Hippocampal formation (tissue), 2 donors: ENCODE measurements at places on chromosomes 11 and 22.

- no peak for DNase-seq
Measured at GRCh38 chr11:89203814-89204213, 26.1 kb downstream of the TYR start.

DNA sequence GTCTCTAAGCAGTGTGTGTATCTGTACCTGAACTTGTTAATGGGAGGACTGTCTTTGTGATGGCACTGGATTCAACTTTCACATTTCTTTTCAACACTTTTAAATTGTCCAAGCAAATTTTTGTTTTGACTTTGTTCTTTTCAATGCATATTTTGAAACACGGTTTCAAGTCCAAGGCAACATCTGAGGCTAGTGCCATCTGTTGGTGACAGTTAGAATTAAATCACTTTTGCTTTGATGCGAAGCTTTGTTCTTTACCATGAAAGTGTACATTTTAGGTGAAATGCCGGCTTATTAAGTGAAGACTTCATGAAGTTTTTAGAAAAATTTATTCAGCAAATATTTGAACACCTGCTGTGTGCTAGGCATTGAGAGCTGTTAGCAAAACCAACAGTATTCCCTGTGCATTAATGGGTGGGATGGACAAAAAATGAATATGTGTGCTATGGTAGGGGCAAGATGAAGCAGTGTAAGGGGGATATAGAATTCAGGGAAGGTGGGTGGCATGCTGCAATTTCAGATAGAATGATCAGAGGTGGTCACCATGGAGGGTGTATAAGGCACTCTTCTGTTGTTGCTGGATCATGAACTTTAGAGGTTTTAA, 70.2 kb downstream of the DDX10 start:
- DNase-seq, result no peak

- DNase-seq, result no peak
Measured at GRCh38 chr22:30185129-30185528, 61.4 kb downstream of the LIF start.

DNA sequence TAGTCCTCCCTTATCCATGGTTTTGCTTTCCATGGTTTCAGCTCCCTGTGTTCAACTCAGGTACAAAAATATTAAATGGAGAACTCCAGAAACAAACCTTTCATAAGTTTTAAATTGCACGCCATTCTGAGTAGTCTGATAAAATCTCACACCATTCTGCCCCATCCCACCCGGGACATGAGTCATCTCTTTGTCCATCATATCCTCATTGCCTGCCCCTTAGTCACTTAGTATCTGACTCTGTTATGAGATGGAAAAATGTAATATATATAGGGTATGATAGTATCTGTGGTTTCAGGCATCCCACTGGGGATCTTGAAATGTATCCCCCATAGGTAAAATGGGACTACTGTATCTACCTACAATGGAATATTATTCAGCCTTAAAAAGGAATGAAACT, 35.5 kb upstream of the FGF3 start:
- no peak for DNase-seq

DNA sequence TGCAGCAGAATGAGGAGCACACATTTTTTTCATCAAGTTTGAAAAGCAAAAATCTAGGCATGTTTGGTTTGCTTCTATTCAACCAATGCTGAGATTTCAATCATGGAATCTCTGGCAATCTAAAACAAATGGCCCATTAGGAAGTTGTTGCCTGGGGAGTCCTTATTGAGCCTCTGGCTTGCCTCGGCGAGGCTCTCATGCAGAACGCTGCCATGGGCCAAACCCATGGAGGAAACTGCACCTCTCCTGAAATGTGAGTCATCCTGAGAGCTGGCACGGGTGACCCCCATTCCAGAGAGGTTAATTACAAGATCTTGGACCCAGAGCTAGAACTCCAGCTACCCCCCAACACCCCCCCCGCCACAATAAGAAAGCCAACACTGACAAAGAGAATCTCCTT, 80.7 kb downstream of the MN1 start:
- DNase-seq, result no peak

GRCh38 chr11:14789879-14790484, 102.0 kb downstream of the CYP2R1 start:
- DNase-seq, result no peak

DNA sequence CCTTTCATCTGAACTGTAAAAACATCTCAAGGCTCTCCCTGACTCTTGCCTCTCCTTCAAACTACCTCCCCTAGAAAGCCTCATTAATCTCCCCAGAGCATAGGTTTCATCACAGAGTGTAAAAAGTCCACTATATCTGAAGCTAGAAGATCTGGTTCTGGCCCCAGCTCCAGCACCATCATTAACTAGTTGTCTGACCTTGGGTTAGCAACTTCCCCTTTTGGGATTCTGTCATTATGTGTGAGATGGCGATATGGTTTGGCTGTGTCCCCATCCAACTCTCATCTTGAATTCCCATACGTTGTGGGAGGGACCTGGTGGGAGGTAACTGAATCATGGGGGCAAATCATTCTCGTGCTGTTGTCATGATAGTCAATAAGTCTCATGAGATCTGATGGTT, 97.3 kb downstream of the KCNC1 start:
- no peak for DNase-seq

- DNase-seq, result no peak
Measured at GRCh38 chr11:110587972-110588371, 124.3 kb downstream of the ARHGAP20 start.

DNA sequence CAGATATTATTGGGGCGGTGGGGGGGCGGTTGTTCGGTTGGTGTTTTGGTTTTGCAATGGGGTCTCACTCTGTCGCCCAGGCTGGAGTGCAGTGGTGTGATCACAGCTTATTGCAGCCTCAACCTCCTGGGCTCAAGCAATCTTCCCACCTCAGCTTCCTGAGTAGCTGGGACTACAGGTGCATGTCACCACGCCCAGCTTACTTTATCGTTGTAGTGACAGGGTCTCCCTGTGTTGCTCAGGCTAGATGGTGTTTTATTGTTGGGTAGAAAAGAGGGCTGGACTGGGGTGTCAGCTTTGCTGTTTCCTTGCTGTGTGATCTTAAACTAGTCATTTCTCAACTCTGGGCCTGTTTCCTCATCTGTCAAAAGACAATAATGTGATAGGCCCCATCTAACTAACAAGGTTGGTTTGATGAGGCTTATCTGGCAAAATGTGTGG, 17.5 kb upstream of the MYH9 start:
- no peak for DNase-seq
